ENCODE measurements at places on chromosomes 5 and 9. TPM values are rescaled to one million over a fixed set of nuclear protein-coding genes. Genes with fewer than 3 reads are reported as not detected.

GRCh38 chr9:20566401-20566800 is 55.9 kb downstream of the MLLT3 start:
- H3K4me3 ChIP-seq: no peak overlapping the region
- H3K36me3 ChIP-seq: no peaks in the 10 kb centered on the region
- peaks cover 32% of the 10 kb centered on the region for H3K4me1 ChIP-seq
- DNase-seq: no peak
- H3K27me3 ChIP-seq: no peaks in the 10 kb centered on the region
- H3K27ac ChIP-seq: no peak overlapping the region

- no peak overlapping the region for H3K4me3 ChIP-seq
- no peaks in the 10 kb centered on the region for H3K4me1 ChIP-seq
- H3K36me3 ChIP-seq: no peaks in the 10 kb centered on the region
- H3K27ac ChIP-seq: no peak overlapping the region
- DNase-seq: no peak
Observed at GRCh38 chr5:124453221-124454051, 293.0 kb downstream of the ZNF608 start.

Gene DDX4
- not detected for total RNA-seq

GRCh38 chr5:134223406-134224248 is 2.2 kb downstream of the PPP2CA start:
- peaks cover 9% of the 10 kb centered on the region for H3K36me3 ChIP-seq
- no peak for DNase-seq
- H3K4me1 ChIP-seq: peaks cover 72% of the 10 kb centered on the region
- H3K27me3 ChIP-seq: no peaks in the 10 kb centered on the region

DNA sequence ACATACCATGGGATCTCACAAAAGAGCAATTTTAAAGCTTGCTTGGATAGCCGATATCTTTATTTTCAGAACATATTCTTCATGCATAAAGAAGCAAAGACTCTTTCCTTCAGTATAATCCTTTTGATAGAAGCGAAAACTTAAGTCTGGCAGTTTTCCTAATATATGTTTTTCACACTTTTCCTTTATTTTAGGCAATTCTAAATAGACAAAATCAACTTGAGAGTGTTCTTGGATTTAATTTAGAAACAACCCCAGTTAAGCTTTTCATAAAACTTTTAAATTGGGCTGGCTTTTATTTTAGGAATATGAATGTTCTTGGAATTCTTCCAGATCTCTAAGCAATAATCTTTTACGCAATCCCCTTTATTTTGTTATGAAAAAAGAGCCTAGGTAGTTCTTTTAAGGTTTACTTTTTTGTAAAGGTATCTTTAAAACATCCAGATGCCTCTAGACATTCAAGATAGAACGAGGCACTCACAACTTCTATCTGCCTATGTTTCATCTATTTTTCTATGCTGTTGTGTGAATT is 51.5 kb upstream of the HSPB3 start:
- no peaks in the 10 kb centered on the region for H3K4me1 ChIP-seq
- H3K36me3 ChIP-seq: no peaks in the 10 kb centered on the region
- H3K4me3 ChIP-seq: no peak overlapping the region
- no peaks in the 10 kb centered on the region for H3K27me3 ChIP-seq

- H3K4me3 ChIP-seq: no peak overlapping the region
- no peak for DNase-seq
- no peaks in the 10 kb centered on the region for H3K4me1 ChIP-seq
Observed at GRCh38 chr5:36252722-36253365, 11.1 kb upstream of the NADK2 start.

Gene FABP6
- not detected for total RNA-seq

- no peak overlapping the region for H3K27ac ChIP-seq
- DNase-seq: no peak
- peaks cover 37% of the 10 kb centered on the region for H3K4me1 ChIP-seq
- no peaks in the 10 kb centered on the region for H3K36me3 ChIP-seq
Observed at GRCh38 chr9:134181648-134182034, 17.3 kb upstream of the RNU6ATAC start.

- peak; percentile 14 for DNase-seq
- no peaks in the 10 kb centered on the region for H3K36me3 ChIP-seq
- H3K4me3 ChIP-seq: no peak overlapping the region
Observed at GRCh38 chr5:21919414-21920022, 933.6 kb downstream of the CDH12 start.

Gene IL33
- total RNA-seq: not detected

DNA sequence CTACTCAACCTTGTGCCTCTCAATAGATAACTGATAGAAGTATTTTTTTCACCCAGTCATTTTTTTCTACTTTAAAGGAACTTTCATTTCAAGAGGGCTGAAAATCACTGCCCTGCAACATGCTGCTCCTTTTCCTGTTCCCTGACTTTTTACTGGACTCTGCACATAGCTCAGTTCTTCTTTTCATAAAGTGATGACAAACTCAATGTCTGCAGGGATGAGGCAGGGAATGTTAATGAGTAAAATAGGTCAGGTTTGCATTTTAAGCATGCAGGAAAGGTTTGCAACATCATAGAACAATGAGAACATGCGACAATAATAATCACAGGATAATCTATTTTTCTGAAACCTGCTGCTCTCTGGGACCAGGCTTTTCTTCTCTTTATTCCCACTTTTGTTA is 172.2 kb upstream of the SGCD start:
- H3K27ac ChIP-seq: no peak overlapping the region
- H3K27me3 ChIP-seq: no peaks in the 10 kb centered on the region
- H3K36me3 ChIP-seq: no peaks in the 10 kb centered on the region
- no peak for DNase-seq

Gene GTF2H2
- 39.1 TPM for total RNA-seq

Gene CD74
- total RNA-seq: 30.1 TPM

Gene PCDHB15
- total RNA-seq: 0.27 TPM

Gene PCDHGA3
- not detected for total RNA-seq

Measured in HepG2 (cell line).